ENCODE measurements at places on chromosomes 1 and 21. TPM values are rescaled to one million over a fixed set of nuclear protein-coding genes. Genes with fewer than 3 reads are reported as not detected.

The CYP2J2 gene
- 5.0 TPM for total RNA-seq

The DRAXIN gene
- total RNA-seq, result 6.3 TPM

DNA sequence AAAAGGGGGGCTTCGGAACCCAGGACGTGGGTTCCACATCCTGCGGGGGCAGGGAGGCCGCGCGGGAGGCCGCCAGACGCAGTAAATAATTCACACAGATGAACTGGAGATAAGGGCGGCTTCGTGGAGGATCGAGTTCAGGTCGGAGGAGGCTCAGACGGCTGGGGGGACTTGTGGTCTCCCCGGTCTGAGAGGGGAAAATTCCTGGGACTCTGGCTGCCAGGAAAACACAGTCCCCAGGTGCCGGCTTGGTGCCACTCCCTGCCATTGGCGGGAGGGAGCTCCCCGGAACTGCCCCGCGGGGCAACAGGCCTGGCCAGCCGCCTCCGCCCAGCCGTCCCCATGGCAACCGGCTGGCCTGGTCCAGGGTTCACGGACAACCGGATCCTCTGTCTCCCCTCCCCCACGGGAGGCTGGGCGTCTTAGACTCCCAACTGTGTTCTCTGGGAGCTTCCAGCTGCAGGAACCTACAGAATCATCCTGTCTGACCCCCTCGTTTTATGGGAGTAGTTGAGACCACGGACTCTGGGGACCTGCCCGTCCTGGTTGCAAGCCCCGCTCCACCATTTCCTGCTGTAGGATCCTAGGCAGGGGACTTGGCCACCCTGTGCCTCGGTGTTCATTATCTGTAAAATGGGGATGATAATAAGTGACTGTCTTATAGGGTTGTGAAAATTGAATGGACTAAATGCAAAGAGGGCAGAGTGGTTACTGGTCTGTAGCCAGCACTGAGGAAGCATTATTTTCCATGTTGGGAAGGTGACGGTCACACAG, 9.6 kb downstream of the CAMK2N1 start:
- H3K27ac ChIP-seq, result no peak overlapping the region
- H3K4me1 ChIP-seq, result peaks cover 50% of the 10 kb centered on the region
- no peak for DNase-seq
- peaks cover 2% of the 10 kb centered on the region for H3K27me3 ChIP-seq
- peaks cover 2% of the 10 kb centered on the region for H3K36me3 ChIP-seq

DNA sequence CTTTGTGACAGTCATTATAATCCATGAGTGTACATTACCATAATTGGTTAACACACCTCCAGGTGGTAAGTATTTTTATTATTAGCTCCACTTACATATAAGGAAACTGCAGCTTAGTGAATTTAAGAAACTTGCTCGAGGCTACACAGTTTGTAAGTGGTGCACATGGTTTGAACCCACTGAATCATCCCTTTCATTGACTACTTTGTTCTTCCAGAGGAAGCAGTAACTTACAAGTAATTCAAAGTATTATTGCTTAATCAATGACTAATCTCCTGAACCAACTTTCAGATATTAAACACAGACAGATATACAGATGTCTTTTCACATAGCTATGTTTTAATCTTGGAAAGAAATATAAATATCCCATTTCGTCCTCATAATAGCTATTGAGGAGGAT, 18.7 kb upstream of the CLDN8 start:
- H3K27me3 ChIP-seq, result no peaks in the 10 kb centered on the region
- DNase-seq, result no peak
- no peaks in the 10 kb centered on the region for H3K4me1 ChIP-seq
- H3K4me3 ChIP-seq, result no peak overlapping the region
- H3K36me3 ChIP-seq, result no peaks in the 10 kb centered on the region
- H3K27ac ChIP-seq, result no peak overlapping the region

GRCh38 chr1:229613938-229614337, 12.0 kb downstream of the TAF5L start:
- no peaks in the 10 kb centered on the region for H3K27me3 ChIP-seq
- no peak overlapping the region for H3K4me3 ChIP-seq
- peaks cover 13% of the 10 kb centered on the region for H3K36me3 ChIP-seq

- peak; percentile 58 for DNase-seq
- H3K4me3 ChIP-seq, result no peak overlapping the region
- no peaks in the 10 kb centered on the region for H3K27me3 ChIP-seq
- no peaks in the 10 kb centered on the region for H3K36me3 ChIP-seq
These were observed 62.3 kb downstream of the OPTC start for GRCh38 chr1:203556047-203556851.

DNA sequence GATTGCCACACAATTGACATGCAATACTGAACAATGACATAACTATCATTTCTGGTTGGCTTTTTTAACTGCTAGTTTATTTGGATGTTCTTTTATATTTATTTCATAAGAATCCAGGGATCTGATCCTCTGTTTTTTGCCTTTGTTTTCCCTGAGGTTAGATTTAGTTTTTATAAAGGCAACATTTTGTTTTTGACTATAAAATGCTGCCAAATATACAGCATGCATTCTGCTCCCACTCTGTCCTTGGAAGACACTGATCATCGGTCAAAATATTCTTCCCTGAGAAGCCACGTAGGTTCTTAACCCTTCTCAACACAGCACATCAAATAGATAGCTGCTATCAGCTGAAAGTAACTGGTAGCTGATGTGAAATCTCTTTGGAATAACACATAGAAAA, 52.5 kb downstream of the LYPLAL1 start:
- no peaks in the 10 kb centered on the region for H3K36me3 ChIP-seq
- DNase-seq, result no peak
- H3K4me1 ChIP-seq, result no peaks in the 10 kb centered on the region

DNA sequence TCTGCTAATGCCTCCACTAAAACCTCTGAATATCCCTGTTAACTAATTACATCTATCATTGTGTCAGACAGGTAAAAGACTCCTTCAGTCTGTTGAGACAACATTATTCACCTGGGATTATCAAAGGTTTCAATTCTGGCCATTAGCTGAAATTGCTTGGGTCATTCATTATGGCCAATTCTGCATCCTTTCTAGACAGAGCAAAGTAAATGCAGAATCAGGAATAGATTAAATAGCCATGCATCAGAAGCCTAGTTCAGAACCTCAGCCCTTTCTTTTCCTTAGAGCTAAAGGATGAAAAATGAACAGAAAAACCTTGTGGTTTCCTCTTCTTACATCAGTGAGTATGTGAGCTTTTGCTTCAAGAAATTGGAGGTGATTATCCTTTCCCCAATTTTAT, 665.4 kb upstream of the CAMK1G start:
- no peaks in the 10 kb centered on the region for H3K27me3 ChIP-seq
- H3K27ac ChIP-seq, result no peak overlapping the region
- no peak overlapping the region for H3K4me3 ChIP-seq
- no peaks in the 10 kb centered on the region for H3K36me3 ChIP-seq
- no peaks in the 10 kb centered on the region for H3K4me1 ChIP-seq
- no peak for DNase-seq

- H3K4me3 ChIP-seq, result no peak overlapping the region
- H3K4me1 ChIP-seq, result peaks cover under 1% of the 10 kb centered on the region
- no peak for DNase-seq
- H3K27ac ChIP-seq, result no peak overlapping the region
- H3K27me3 ChIP-seq, result no peaks in the 10 kb centered on the region
These were observed 6.2 kb downstream of the ZMYM1 start for GRCh38 chr1:35085421-35085820.

DNA sequence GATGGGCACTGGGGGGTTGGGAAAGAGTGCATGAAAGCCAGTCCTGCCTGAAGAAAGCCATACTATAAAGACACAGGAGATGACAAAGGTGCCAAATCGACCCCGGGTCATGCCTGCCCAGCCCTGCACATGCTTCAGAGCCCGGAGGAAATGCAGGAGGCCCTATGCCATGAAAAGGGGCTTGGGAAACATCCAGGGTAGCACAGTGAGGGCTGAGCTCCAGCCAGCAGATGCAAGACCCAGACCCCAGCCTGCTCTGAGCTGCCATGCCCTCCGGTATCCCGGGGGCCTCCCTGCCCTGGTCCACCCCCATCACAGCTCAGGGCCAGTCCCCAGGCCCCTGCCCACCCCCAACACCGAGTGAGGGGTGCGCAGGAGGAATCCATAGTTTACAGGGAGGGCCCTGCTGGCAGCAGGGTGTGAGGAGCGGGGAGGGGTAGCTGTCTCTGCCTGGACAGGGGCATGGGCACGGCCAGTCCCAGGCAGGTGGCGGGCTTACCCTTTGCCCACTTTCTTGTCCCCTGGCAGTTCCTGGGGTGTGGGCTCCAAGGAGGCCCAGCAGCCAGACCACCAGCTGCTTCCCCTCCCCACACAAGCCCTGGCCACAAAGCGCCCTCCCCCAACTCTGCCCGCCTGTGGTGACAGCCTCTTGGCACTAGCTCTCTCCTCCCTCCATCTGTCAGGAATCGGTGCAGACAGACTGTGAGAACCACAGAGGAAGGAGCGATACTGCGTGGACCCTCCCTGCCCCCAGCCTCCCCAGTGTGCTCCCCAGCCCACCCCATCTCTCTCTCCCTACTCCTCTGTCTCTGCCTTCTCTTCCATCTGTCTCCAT, 16.8 kb downstream of the LRP8 start:
- peak overlapping the region; percentile 7 for H3K27ac ChIP-seq
- H3K4me1 ChIP-seq, result peaks cover 84% of the 10 kb centered on the region
- no peak overlapping the region for H3K4me3 ChIP-seq
- no peaks in the 10 kb centered on the region for H3K27me3 ChIP-seq
- H3K36me3 ChIP-seq, result peaks cover 70% of the 10 kb centered on the region
- DNase-seq, result peak; percentile 80
